ENCODE measurements at places on chromosomes 2 and 18.

DNA sequence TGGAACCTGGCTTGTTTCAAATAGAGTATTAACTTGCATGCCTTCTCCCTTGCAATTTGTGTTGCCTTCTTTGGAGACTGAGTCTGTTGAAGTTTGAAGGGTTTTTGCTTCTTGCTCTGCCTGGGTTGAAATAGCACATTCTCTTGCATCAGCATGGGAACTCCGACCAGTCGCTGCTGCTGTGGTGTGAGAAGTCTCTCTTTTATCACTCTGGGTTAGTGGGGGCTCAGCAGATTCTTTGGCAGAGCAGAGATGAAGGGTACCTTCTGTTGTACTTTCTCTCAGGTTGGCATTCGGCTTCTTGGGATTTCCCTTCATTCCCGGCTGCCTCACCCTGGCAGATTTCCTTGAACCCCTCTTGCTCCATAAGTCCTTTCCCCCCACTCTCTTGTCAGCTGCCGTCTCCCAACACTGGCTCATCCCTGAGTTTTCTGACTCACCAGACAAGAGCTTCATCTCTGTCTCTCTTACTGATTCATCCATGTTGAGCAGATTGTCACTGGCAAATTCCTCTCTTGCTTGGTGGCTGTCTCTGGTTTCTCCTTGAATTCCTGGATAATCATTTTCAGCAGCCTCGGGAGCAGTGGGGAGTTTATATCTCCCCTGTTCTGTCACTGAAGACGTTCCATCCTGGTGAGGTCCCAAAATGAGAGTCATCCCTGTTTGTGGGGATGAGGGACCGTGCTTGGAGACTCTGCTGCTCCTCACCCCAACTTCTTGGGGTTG lies 49.9 kb downstream of the ALPK2 start:
- peak; percentile 23 for DNase-seq

DNA sequence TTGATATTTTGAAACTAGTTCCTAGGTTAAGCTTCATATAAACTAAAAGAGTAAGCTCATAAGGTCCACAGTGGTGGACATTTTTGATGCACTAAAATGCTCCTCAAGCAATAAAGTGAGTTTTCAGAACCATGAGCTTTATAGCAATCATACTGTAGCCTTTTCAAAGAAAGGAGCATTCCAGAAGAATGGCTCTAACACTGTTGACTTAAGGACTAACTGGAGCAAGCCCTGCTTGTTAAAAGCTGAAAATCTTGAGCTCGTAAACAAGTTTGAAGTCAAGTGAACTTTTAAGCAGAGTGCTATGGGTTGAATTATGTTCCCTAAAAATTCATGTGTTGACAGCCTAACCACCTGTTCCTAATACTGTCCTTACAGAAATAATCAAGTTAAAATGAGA lies 38.0 kb downstream of the KYNU start:
- no peak for DNase-seq

DNA sequence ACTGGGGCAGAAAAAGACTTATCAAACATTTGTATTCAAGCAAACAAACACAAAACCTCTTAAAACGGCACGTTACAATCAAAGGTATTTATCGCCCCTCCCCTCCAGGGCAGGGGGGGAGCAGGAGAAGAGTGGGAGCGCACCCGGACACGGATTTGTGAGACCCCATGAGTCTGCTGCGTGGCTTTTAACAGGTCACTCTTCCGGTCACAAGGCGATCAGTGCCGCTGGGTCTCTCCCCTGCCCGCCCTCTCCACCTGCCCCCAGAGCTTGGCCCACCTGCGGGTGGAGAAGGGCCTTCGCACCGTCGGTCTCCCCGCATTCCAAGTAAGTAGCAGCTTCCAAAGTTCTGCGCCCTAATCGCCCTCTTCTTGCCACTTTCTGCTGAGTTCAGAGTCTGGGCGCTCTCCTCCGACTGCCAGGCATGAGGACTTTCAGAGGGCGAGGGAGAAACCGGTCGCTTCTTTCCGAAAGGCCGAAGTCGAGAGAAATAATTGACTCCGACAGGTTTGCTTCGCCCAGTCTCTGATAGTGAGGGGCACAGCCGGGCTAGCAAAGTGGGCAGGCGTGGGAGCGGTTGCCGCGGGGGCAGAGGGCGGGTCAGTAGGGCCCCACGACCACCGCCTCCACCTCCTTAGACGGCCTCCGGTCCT lies 800 bp downstream of the RPRM start:
- DNase-seq = no peak

- peak; percentile 59 for DNase-seq
These were observed 34.9 kb downstream of the EFR3B start for GRCh38 chr2:25076749-25077148.

DNA sequence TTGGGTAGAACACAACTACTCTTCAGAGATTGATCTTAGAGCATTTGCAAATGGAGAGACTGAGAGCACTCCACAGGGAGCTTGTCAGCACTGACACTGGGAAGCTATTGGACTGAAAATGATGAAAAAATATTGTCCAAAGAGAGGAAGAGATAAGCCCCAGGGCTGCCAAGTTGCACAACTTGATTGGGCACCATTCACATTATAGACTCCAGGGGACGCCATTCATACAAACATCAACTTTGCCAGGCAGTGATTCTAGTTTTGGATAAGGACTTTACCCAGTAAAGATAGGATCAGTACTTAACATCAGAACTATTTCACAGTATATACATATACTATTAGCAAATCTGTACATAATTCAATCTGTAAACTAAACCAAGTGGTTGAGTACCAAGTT lies 79.6 kb upstream of the MYCN start:
- no peak for DNase-seq

GRCh38 chr2:231533086-231533776 lies 3.0 kb upstream of the NMUR1 start:
- no peak for DNase-seq

DNA sequence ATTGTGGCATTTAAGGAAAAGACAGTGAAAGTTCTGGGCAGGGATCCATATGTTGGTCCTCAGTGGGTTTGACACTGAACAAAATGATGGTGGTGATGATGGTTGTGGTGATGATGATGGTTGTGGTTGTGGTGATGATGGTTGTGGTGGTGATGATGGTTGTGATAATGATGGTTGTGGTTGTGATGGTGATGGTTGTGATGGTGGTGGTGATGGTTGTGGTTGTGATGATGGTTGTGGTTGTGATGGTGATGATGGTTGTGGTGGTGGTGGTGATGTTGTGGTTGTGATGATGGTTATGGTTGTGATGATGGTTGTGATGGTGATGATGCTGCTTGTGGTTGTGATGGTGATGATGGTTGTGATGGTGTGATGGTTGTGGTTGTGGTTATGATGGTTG lies 308.7 kb downstream of the AGAP1 start:
- DNase-seq = no peak

GRCh38 chr18:48002933-48003365 lies 72.5 kb upstream of the SMAD2 start:
- DNase-seq = no peak

- no peak for DNase-seq
These were observed 28.5 kb upstream of the FAHD2A start for GRCh38 chr2:95374029-95374428.

DNA sequence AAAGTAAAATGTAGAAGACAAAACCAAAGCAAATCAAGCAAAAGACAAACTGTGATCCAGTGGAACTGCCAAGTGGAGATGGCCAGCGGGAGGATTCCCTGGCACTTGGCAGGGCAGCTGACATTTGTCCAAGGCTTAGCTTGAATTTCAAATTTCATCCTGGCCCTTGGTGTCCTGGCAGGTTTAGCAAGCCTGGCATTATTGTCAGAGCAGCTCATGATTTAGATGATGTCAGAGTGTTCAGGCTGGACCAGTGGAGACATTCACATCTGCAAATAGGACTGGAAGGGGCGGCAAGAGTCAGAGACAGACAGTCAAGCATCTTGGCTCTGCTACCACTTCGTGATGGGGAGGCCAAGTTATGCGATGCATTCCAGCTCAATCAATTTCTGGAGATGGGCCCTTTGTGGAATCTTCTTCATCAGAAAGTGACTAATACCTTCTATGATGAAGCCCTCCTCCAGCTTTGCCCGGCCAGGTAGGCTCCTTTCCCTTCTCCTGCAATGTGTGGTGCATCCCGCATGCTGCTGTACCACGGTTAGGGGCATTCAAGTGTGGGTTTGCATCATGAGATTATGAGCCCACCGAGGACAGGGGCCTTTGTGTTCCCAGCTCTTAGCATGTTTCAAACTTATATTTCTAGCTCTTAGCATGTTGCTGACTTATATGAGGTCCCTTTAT lies 199.7 kb downstream of the ANKRD30B start:
- DNase-seq = no peak

- DNase-seq = no peak
These were observed 65.1 kb upstream of the RPRM start for GRCh38 chr2:153543635-153544071.

DNA sequence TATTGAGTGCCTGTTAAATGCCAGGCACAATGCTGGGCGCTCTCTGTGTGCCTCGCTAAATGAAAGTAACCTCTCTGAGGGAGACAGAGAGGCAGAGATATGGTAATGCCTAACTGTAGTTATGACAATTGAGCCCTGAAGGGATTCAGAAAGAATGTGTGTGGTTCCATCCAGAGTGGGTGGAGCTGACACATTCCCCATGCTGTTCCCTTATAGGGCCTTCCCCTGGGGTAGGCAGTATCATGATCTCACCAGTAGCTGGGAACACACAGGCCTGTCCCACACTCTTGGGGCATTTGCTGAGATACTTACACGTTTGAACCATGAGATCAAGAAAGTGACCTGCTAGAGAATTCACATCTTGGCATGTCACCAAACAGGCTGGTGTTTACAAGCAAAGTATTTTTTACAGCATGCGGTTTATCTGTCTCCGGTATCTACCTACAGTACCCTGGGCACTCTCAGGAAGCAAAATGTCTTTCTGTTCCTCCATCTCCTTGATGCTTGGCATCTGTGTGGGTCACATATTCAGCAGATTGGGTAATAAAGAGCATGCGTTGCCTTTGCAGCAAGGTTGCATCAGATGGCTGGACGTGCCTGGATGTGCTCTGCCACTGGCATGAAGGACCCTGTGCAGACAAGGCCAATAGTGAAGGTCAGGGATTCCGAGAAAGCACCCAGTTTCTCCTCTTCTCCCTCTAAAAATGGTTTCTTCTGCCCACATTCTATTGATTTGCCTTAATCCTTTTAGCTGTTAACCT lies 9.4 kb downstream of the CTIF start:
- DNase-seq = peak; percentile 63

GRCh38 chr18:79067611-79068010 lies 1.6 kb upstream of the ATP9B start:
- DNase-seq = no peak

- no peak for DNase-seq
These were observed 169.7 kb downstream of the TWIST2 start for GRCh38 chr2:239017491-239018098.

DNA sequence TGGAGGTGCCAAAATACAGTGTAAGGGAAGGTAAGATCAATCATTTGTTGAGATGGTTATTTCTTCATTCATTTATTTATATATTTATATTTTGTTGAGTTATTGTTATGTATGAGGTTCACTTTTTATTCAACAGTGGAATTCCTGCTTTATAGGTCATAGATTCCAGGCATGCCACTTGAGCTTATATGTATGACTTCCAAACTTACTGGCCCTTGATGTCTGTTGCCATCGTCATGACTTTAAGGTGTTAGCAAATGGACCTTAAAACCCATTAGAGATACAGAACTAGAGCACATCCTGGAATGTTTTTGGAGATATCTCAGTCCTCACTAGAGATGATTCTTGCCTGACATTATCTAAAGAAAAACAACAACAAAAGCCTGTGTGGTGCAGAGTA lies 25.9 kb downstream of the CCDC85A start:
- DNase-seq = no peak

GRCh38 chr18:5097116-5097703 lies 99.8 kb downstream of the AKAIN1 start:
- no peak for DNase-seq

- DNase-seq = no peak
These were observed 14.3 kb upstream of the PIEZO2 start for GRCh38 chr18:11163665-11164064.

DNA sequence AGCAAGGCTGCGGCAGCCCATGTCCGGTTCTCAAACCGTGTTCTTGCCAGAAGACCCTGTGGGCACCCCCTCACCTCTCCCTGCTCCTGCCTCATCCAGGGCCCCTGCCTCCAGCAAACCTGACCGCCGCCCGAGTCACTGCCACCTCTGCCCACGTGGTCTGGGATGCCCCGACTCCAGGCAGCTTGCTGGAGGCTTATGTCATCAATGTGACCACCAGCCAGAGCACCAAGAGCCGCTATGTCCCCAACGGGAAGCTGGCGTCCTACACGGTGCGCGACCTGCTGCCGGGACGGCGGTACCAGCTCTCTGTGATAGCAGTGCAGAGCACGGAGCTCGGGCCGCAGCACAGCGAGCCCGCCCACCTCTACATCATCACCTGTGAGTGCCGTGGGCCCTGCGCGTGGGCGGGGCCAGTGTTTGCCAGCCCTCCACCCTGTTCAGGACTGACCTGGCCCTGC lies 32.2 kb downstream of the MTERF4 start:
- no peak for DNase-seq

DNA sequence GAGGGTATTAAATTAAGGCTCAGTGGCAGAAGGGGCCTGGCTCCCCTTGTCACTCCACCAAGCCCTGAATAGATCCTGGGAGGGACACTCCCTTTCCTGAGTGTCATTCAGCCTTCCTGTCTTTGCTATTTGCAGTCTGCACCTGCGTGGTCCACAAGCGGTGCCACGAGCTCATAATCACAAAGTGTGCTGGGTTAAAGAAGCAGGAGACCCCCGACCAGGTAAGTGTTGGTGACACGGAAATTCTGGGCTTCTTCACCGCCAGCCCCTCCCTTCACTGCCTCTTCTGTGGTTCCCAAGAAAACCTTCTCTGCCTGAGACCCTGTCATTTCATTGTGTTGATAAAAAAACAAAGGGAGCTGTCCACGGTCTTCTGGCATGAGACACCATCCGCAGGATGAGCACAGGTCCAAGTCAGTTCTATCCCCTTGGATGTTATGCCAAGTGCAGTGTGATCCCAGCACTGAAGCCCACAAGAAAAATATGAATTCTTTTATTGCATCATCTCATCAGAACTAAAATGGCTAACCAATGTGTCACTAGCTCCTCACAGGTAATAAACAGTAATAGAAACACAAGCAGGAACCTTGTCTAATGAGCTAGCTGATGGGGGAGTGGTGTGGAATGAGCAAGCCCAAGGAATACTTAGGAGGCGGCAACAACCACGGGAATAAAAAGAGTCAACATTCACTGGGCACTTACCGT lies 316.9 kb upstream of the EPAS1 start:
- DNase-seq = no peak

GRCh38 chr2:233061591-233062450 lies 1.7 kb downstream of the INPP5D start:
- DNase-seq = no peak

- DNase-seq = no peak
These were observed 260.6 kb downstream of the PRKCE start for GRCh38 chr2:45912109-45912508.

- DNase-seq = no peak
These were observed 83.6 kb downstream of the HS1BP3 start for GRCh38 chr2:20567159-20567925.

All from skin of body (tissue), 3 donors.